Stimulated activated CD8-positive, alpha-beta memory T cell treated with anti-CD3 and anti-CD28 coated beads, Interleukin-7, amount 100 ng/mL, for 1 hour (primary cell): ENCODE measurements at places on chromosomes 3 and 15.

- no peak for DNase-seq
Measured at GRCh38 chr3:186525369-186526255, 18.6 kb downstream of the CRYGS start.

DNA sequence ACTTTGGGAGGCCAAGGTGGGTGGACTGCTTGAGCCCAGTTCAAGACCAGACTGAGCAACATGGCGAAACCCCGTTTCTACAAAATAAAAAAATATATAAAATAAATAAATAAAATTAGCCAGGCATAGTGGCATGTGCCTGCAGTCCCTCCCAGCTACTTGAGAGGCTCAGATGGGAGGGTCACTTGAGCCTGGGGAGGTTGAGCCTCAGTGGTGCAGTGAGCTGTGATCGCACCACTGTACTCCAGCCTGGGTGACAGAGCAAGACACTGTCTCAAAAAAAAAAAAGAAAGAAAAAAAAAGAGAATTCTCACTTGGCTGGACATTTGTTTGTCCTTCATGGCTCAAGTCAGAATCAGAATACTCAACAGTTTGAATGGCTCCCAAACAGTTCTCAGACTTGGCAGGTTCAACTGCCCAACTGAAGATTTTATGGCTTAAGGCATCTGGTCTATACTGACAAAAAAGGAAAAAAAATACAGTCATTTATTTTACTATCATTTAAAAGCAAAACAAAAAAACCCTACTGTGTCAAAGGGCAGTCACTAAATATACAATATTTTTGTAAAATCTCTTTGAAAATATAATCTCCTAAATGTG lies 106.6 kb downstream of the FBXL22 start:
- no peak for DNase-seq

DNA sequence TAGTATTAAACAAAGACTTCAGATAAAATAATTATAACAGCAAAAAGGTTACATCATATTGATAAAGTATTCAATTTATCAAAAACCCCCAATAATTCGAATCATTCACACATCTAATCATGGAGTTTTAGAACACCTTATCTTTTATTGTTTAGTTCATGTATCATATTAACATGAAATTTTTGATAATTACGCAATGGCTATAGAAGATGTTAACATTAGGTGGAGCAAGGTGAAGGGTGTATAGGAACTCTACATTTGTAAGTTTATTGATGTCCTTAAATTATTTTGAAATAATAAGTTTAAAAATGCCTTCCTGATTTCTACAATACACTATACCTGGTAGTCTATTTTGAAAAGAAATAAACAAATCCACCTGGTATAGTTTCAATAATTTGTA lies 696.5 kb upstream of the BCHE start:
- no peak for DNase-seq

DNA sequence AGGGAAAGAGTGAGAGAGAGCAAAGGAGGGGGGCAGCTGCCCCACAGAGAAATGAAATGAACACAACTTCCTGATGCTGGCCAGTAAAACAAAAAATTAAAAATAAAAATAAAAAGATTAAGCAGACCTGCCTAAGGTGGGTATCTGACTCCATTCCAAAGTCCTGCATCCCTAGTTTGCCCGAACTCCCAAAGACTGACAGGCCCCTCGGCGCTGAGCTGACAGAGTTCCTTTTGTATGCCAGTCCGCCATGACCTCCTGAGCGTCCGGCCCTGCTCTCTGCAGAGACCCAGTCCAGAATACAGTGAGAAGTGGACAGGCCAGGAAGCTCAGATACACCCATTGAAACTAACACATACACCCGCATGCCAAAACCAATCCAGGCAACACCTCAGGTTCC lies 54.9 kb downstream of the CHDH start:
- DNase-seq, result no peak

DNA sequence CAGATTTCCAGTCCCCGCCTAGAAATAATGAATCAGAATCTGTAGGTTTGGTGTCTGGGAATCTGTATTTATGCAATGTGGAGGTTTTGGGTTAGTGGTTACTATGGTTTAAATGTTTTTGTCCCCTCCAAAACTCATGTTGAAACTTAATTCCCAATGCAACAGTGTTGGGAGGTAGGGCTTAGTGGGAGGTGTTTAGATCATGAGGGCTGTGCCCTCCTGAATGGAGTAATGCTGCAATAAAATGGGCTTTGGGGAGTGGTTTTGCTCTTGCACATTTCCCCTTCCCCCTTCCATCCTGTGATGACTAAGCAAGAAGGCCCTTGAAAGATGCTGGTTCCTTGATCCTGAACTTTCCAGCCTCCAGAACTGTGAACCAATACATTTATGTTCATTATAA lies 9.2 kb upstream of the RFC4 start:
- no peak for DNase-seq

- no peak for DNase-seq
Measured at GRCh38 chr15:59662260-59662659, 4.9 kb upstream of the GTF2A2 start.
